Mesenteric fat pad (tissue), 1 donor: ENCODE measurements at places on chromosomes 2 and 18. TPM values are rescaled to one million over a fixed set of nuclear protein-coding genes. Genes with fewer than 3 reads are reported as not detected.

SRBD1 gene
- 11.7 TPM for total RNA-seq

DNA sequence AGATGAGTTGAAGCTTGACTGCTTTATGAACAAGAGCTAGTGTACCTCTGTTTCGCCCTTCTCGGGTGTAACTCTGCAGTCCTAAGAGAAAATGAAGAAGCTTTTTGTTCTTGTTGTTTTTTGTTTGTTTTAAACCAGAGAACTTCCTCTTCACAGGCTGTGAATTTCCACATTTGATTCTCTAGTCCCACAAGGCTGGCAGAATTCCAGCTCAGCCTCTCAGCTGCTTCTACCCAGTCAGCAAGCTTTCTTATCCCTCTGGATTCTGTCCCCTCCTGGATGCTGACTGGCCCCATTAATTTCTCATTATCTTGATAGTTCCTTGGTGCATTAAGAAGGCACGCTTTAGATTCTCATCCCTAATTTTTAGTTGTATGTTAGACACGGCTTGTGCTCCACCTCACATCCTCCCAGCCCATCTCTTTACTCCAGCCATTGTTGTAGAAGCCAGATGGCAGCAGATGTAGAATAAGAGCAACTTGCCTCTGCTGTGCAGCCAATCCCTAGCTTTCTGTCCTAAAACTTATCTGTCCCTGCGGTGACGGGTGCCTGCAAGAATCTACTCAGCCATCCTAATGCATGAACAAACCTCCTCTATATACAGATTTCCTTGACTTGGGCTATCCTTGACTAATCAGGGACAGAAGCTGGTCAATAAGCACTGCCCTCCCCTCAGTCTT lies 12.3 kb upstream of the RESP18 start:
- peak; percentile 43 for DNase-seq

- DNase-seq, result no peak
Observed at GRCh38 chr2:148350199-148350598, 294.4 kb upstream of the EPC2 start.

FEV gene
- total RNA-seq, result not detected

DNA sequence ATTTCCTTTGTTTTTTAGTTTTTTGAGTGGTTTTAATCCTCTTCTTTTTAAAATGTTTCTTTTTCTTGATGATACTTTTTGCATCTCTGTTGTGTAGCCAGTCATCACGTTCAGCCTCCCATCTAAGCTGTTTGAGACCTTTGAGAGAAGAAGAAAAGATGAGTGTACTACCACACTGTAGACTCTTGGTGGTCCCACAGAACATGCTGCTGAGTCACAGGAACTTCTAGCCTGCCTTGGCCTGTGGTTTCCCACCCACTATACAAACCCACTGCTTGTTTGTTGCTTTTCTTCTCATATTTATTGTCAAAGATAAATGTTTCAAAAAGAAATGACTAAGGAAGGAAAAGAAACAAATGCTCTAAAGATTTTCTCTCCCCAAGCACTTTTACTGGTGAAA lies 5.5 kb downstream of the CEBPZOS start:
- no peak for DNase-seq

DNA sequence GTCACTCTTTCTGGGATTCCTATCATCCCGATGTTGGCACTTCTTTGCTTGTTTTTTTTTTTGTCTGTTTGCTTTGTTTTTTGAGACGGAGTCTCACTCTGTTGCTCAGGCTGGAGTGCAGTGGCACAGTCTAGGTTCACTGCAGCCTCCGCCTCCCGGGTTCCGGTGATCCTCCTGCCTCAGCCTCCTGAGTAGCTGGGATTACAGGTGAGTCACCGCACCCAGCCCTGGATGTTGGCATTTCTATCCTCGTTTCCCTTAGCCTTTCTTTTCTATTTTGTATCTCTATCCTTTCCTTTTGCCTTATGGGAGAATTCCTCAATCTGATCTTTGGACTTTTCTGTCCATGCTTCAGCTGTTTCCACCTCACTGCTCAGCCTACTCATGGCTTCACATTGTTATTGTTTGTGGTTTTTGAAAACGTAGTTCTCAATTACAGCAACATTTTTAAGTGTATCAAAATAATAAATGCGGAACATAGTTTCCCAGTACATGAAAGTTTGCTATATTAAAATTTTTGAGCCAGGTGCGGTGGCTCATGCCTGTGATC lies 62.1 kb upstream of the ZNF516 start:
- DNase-seq, result no peak
